Dorsolateral prefrontal cortex (tissue), 122 donors: ENCODE measurements at places on chromosomes 7 and 10.
A peak's percentile ranks its signal among the peaks of the same experiment; 100 is the strongest.

GRCh38 chr7:116087984-116088383 lies 57.4 kb upstream of the TFEC start:
- no peak for DNase-seq

GRCh38 chr10:47023237-47024045 lies 112.2 kb downstream of the PTPN20 start:
- peak; percentile 14 for DNase-seq

DNA sequence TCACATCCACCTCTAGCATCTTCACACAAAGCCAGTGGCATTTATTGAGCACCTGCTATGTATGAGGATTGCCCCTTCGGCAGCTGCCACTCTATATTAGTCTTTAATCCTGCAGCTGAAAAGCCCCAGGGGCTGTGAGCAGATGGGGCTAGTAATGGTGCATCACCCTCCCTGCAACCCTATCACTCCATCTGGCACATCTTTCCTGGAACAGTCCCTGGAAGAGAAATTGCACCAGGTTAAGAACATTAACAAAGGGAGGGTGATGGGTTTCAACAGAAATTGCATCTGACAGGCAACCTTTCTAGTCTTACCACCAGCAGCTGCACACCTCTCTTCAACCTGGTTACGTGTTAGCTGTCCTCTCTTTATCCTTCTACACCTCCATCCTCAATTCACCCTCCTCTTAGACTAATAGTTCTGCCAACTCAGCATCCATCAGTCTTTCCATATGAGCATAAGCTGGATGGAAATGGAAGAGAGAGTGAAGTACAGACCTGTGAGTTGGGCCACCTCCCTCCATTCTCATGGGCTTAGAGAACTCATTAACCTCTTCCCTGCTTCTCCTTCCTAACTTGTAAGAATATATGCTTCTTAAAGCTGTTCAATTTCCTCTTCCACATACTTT lies 168.6 kb upstream of the NEBL start:
- no peak for DNase-seq

DNA sequence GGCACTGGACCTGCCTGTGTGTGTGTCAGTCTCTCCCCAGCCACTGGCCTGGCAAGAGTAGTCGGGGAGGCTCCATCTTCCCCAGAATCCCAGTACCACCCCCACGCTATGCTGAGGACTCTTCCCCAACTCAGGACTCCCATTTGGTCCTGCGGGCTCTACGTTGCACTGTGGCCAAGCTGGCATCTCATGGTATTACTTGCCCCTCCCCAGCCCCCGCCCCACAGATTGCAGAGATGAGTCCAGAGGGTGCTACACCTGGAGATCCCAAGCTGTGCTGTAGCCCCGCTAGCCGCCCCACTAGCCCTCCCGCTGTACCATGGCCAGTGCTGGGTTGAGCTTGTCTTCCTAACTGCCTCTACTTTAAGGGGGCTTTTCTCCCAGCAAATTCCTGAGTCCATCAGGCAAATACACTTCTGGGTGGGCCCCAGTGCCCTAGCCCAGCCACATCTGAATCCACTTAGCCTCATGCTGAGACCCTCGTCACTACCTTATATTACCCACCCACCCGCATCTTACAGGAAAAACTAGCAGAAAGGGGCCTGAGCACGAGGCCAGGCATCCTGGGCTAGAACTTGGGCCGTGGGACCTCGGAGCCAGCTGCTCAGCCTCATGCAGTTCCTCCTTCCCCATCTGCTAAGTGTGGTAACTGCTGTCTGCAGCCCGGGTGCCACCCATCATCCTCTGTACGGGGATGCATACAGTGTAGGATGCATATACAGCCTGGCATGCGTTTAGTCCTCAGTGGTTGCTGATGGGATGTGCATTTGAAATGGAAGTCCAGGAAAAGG lies 65.8 kb upstream of the CACUL1 start:
- DNase-seq = no peak

- no peak for DNase-seq
These were observed 37.5 kb upstream of the AGK start for GRCh38 chr7:141513720-141514119.

- peak; percentile 37 for DNase-seq
These were observed 5.2 kb downstream of the GRID1 start for GRCh38 chr10:86361156-86362128.

GRCh38 chr7:129828989-129829736 lies 123.6 kb downstream of the UBE2H start:
- no peak for DNase-seq
